Foreskin fibroblast (primary cell): ENCODE measurements at places on chromosomes 13 and 19.

DNA sequence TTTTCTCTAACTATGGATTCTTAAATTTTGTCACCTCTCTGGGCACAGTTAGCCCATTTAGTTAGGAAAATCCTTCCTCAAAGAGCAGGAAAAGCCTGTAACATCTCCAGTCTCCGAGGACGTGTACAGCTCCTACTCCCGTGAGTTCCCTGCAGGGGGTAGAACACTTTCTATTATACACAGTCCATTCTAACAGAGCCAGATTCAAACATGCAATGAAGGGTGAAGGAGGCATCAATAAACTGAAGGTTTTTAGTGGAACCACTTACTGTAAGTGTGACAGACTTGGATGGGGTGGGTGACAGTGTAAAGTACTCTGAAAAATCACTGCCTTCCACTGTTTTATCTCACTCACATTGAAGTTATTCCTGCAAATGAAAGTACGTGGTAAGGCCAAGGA lies 204.7 kb upstream of the DACH1 start:
- no peak for DNase-seq

DNA sequence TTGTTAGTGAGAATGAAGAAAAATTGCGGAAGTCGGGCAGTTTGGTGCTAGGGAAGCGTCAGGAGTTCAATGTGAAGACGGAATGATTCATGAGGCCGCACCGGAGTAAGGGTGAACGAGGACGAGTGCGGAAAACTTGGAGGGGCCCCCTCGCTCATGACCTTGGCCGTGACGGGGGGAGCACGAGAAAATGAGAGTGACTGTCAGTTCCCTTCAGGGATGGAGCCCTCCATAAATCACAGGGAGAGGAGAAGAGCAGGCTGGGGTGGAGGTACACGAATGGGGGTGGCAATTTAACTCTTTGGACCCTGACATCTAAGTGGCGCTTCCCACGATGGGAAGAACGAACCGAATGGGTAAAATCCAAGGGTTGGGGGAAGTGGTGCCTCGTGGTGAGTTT lies 486.4 kb downstream of the TSHZ3 start:
- DNase-seq: no peak

GRCh38 chr13:51740698-51741097 lies 63.3 kb downstream of the DHRS12 start:
- peak; percentile 50 for DNase-seq

DNA sequence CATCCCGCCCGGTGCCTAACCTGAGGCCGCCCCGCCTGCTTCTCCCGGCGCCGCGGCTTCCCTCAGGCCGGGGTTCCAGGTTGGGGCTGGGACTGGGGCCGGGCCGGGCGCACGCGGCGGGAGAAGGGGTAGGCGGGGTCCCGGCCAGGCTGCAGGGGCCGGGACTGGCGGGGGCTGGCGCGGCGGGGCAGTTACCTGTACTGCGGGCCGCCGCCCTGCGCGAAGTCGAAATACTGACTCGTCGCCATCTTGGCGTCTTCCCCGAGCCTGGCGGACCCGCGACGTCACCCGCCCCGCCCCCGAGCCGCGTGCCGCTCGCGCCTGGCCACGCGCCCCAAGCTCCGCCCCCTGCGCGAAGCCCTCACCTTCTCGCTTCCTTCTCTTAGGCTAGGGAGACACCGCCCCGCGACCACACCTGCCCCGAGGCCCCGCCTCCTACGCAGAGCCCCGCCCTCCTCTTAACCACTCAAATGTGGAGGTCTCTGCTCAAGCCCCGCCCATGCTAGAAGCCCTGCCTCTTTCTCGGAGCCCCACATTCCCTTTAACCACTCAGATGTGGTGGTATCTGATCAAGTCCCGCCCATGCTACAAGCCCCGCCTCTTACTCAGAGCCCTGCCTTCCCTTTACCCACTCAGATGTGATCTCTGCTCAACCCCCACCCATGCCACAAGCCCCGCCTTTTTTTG lies at the start of gene ZFR2:
Gene ZFR2, minus strand, starts transcription at position 269 of the 687 bp plus-strand sequence. Its CDS starts 21 bp downstream, at position 248.
- no peak for DNase-seq

DNA sequence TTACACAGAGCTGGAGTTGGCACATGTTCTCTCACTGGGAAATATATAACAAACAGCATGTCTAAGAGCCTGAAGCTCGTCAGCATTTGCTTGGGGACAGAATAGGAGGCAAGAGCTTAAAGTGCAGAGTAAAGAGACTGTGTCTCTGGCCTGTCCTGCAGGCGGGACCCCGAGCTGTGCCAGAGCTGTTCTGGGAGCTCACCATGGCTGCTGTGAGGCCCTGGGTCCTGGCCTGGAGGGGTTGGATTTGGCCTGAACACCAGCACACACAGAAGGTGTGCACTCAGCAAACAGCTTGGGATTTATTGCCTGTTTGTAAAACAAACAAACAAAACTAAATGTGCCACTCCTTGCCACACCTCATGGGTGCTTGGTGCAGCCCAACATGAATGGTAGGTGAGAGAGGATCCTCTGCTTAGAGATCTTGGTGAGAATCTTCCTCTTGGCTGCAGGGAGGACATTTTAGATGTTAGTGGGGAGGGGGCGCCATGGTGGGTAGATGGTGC lies 60.9 kb downstream of the ERICH6B start:
- no peak for DNase-seq

DNA sequence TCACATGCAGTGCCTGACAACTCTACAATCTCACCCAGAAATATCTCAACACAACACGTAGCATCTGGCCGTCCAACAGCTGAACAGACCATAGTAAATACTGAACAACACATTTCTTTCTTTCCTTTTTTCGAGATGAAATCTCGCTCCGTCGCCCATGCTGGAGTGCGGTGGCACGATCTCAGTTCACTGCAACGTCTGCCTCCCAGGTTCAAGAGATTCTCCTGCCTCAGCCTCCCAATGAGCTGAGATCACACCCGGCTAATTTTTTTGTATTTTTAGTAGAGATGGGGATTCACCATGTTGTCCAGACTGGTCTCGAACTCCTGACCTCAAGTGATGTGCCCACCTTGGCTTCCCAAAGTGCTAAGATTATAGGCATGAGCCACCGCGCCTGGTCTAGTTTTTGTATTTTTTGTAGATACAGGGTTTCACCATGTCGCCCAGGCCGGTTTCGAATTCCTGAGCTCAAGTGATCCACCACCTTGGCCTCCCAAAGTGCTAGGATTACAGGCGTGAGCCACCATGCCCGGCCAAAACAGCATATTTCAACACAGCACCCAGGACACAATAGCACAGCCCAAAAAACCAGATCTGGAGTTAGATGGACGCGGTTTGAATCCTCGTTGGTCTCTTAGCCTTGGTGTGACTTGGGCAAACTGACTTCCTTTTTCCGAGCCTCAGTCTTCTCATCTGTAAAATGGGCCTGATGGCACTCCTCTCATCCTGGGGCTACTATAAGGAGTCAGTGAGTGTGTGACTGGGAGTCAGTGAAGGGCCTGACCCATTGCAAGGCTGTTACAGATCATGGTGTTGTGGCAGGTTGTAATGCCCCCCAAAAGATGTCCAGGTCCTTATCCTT lies 22.6 kb downstream of the CYP2A6 start:
- no peak for DNase-seq

- DNase-seq: no peak
These were observed 77.3 kb upstream of the GPR183 start for GRCh38 chr13:99384468-99384867.

- DNase-seq: peak; percentile 4
These were observed 64.5 kb upstream of the SLC10A2 start for GRCh38 chr13:103130681-103131210.
